Upper lobe of left lung (tissue), 6 donors: ENCODE measurements at places on chromosomes 3 and 15. TPM values are rescaled to one million over a fixed set of nuclear protein-coding genes. Genes with fewer than 3 reads are reported as not detected.

DNA sequence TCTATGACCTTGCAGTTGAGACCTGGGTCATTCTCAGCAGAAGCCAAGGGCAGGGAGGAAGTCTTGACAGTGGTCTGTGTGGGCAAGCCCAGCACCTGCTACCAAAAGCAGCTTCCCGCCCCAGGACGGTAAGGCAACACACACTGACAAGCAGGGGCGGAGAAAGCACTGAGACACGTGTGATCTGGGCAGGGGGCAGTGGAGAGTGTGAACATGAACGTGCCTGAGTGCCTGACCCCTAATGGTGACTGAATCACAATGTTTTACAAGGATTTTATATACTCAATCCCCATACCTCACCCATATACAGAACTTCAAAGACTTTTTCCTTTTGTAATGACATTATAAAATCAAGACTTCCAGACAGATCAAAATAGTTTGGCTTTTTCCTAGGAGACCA is 35.2 kb downstream of the ANP32A start:
- DNase-seq = no peak

GRCh38 chr3:197317250-197317963 is 19.0 kb upstream of the DLG1 start:
- DNase-seq = no peak

DNA sequence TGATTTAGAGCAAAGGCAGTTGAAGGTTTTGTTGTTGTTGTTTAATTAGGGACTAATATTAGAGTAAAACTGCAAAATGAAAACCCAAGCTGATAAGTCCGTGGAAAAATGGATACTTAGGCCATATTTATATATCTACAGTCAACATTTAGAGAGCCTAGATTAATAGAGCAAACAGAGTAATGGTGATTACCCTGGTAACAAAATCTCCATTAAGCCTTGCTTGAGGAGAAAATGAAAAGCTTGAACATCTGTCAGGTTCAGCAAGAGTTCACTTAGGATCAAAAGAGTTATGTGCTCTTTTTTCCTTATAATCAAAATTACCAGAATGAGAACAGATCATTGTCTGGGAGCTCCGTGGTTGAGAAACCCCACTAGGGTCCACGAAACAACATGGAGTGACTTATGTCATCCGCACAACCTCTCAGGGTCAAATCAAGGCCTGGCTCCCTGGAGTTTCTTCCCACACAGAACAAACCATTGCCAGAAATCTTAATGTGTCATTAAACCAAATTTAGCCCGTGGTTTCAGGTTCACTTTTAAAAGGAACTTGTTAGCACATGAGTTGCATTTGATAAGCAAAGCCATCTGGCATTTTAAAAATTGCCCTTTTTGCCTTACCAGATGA is 381.2 kb downstream of the GABRB3 start:
- no peak for DNase-seq

DNA sequence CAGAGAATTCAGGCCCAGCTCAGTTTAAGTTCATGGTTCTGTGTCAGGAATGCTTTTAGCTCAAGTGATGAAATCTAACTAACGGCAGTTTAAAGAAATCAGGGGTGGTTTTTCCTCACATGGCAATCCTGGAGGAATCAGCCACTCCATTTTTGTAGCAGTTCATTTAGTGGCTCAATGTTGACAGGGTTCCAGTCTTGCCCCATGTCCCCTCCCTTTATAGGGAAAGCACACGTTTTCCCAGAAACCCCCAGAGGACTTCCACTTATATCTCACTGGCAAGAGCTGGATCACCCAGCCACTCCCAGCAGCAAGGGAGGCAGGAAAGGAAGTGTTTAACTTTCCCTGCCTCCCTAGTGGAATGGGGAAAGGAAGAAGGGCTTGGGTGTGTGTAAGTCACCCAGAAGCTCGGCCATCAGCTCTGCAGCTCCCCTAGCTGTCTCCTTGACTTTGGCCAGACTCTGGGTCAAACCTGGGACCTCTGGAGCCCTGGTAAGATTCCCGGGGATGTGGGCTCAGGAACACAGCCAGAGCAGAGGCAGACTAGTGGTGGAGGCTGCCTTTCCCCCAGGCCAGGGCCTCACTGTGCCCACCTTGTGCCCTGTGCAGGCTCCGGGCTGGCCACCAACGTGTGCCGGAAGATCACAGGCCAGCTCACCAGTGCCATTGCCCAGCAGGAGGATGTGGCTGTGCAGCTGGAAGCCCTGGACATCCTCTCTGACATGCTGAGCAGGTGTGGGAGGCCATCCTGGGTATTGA is 11.3 kb downstream of the CAND2 start:
- no peak for DNase-seq

DNA sequence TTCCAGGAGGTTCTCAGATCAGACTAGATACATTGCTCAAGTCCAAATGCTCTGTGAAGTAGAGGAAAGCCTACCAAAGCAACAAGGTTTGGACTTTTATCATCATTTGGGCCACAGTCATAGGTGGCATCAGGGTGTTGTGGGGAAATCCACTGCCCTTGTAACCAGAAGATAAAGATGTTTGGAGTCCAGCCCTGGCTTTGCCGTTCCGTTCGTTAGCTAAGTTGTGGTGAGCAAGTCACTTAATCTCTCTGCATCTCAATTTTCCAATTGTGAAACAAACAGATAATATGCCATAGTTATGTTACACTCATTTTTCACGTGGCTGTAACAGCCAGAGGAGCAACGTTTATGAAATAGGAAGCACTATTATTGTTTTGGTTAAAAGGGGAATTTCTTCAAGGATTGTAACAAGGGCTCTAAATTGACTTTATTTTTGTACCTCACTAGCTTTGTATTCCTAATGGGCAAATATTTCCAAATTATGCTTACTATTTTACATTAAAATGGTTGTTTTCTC is 125.6 kb downstream of the CD47 start:
- no peak for DNase-seq

DNA sequence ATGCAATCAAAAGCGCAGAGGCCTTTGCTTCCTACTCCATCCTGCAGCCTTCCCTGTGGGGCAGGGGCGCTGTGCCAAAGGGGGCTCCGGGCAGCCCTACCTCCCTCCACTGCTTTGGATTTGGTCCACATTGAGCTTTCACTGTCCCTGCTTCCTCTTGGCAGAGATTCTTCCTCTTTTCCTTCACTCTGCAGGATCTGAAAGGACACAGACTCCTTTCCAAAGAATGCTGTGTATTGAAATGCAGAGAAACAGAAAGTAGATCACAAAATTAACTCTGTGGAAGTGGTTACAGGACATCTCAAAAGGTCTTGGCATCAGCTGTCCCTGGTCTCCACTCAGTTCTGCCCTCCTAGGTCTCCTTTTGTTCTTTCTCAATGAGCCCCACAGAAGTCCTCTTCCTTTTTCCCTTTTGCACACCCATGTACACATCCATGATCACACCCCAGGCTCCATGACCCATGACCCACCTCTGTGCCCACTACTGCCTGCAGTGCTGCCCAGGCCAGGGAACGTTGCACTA is 64.1 kb downstream of the CCR1 start:
- no peak for DNase-seq

DNA sequence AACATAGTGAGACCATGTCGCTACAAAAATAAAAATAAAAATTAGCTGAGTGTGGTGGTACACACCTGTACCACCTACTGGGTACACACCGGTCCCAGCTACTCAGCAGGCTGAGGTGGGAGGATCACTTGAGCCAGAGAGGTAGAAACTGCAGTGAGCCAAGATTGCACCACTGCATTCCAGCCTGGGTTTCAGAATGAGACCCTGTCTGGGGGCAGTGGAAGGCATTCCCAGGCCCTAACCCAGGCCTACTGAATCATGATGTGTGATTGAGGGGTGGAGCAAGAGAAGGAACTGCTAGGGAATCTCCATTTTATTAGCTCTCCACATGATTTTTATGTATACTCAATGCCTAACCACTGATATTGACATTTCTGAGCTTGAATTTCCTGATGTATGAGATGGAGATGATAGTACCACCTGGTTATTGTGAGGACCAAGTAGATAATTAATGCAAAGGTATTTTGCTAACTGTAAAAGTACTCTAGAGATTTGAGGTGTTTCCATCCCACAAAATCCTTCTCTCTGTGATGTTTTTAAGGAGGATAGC is 169.5 kb upstream of the UMPS start:
- no peak for DNase-seq

DNA sequence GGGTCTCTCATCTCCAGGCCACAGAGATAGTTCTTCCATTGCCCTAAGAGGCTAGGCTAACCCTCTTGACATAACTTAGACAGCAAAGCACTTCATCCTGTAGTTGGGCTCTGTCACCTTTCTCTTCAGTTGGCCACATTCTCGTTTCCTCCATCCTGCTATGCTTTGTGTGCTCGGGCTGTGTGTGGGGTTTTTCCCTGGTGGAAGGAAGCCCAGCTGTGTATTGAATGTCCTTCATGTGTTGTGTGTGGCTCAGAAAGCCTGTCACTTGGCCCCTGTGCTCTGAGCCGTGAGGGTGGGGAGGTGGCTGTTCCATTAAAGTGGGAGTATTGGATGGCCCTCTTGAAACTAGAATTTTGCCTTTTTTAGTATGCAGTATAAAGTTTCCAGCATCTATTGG is 8.8 kb upstream of the EXOG start:
- DNase-seq = no peak

DNA sequence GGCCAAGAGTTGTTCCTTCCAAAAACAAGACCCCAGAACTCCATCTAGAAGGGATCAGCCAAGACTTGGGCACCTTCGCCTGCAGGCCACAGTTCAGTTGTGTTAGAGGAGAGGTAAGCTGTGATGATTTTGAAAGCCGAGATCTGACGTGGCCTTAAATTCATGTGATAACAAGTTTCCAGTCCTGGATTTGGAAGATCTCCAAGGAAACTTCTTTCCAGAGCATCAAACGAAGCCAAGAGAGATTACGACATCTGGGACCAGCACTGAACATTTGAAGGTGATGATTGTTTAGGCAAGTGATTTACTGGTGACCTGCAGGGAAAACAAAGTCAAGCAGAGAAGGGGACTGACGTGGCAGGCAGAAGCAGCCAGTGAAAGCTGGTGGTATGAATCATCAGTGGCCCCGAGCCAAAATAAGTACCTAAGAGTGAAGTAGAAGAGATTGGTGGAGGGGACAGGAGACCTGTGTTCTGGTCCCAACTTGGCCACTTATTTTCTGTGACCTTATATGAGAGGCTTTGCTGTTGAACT is 339.0 kb upstream of the PROK2 start:
- no peak for DNase-seq

DNA sequence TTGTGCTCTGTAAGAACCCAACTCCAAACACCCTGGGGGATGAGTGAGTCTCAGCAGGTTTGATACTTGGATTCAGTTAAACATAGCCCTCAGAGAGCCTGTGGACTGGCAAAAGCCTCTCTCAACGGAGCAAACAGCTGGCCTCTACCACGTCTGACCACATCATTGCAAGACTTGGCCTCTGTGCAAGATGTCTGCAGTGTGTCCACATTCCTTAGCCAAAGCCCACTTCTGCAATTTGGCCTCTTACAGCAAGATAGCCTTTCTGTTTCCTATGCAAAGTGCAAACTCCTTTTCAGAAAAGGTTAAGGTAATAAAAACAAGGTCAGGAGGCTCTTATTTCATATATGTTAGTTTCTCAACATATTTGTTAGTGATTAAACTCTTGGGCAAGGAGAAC is 27.9 kb downstream of the FBN1 start:
- DNase-seq = peak; percentile 27

- DNase-seq = no peak
These were observed 12.1 kb downstream of the BLM start for GRCh38 chr15:90729261-90729660.

DNA sequence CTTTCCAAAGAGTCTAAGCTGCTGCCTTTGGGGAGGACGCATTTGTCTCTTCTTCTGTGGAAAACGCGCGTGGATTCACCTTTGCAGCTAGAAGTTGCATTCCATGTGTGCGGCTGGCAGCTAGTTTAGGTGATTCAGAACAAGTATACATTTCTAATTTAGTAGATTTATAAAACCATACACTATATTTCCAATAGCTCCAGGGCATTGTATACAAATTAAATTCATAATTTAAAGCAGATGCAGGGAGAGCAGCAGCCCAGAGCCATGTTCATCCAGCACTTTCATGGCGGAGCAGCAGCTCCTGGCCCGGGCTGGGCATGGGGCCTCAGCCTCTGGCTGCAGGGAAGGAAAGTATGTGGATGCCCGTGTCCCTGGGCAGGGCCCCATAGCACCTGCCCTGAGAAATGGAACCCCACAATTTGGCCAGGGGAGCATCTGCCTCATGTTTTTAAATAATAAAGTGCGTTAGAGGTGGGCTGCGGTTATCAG is 42.8 kb upstream of the SEC22A start:
- peak; percentile 42 for DNase-seq

DNA sequence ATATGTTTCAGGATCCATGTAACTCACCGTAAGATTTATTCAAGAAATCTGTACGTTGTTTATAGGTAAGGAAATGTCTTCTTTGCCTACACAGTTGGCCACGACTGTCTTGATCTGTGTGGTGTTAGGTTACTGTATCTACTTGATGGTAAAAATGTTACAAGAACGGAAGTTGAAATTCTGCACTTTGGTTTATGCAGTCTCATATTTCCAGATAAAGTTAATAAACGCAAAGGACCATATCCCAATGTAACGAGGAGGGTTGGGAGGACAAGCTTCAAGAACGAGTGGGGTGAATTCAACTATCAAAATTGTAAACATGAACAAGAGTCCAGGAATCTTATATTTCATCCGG is 1.0 kb downstream of the USF3 start:
- DNase-seq = no peak

GRCh38 chr3:107666853-107667252 is 144.1 kb downstream of the BBX start:
- no peak for DNase-seq

GRCh38 chr3:46660003-46660402 is 33.5 kb downstream of the ALS2CL start:
- no peak for DNase-seq

DNA sequence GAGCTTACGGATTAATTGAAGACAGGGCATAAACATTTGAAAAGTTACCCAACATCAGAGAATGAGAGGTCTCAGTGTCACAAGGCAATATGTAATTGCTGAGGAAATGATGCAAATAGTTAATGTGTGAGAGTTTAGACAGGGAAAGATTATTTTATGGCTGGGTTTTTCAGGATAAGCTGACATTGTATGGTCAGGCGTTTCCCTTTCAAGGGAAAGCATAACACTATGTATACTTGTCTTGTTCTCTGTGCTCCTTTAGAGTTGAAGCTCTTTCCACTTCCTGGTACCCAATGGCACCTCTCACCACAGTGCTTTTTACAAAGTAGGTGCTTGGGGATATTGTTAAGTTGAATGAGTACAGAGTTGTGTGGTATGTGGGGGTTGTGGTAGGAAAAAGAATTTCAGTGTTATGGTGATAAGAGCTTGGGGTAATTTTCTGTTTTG is 19.9 kb downstream of the IQGAP1 start:
- DNase-seq = no peak

SCAP gene
- 86.8 TPM for total RNA-seq

PRRT3 gene
- total RNA-seq = 2.7 TPM

CFAP100 gene
- total RNA-seq = 10.7 TPM

LSAMP gene
- total RNA-seq = 28.1 TPM

THBS1 gene
- total RNA-seq = 405 TPM

GOLGA6A gene
- not detected for total RNA-seq

DLL4 gene
- total RNA-seq = 12.6 TPM

PRTG gene
- 15.7 TPM for total RNA-seq

MESP2 gene
- total RNA-seq = not detected

SAMD7 gene
- total RNA-seq = not detected
